ENCODE measurements at places on chromosomes 6 and 20.

DNA sequence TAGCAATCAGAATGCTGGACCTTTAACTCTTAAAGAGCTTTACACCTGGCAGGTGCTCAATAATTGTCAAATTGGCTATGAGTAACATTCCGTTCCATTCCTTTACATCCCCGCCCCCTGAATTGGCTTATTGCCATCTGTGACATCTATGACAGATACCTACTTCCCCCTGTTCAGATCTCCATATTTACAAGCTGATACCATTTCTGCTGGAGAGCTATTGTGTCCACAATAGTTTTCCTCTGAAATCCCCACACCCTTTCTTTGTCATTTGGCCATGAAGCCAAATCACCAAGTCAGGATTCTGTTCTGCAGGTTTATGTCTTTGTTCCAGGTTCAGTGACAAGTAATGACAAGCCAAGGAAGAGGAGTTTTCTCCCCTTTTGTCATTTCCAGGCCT lies 3.2 kb downstream of the CDH26 start:
- DNase-seq, result no peak

DNA sequence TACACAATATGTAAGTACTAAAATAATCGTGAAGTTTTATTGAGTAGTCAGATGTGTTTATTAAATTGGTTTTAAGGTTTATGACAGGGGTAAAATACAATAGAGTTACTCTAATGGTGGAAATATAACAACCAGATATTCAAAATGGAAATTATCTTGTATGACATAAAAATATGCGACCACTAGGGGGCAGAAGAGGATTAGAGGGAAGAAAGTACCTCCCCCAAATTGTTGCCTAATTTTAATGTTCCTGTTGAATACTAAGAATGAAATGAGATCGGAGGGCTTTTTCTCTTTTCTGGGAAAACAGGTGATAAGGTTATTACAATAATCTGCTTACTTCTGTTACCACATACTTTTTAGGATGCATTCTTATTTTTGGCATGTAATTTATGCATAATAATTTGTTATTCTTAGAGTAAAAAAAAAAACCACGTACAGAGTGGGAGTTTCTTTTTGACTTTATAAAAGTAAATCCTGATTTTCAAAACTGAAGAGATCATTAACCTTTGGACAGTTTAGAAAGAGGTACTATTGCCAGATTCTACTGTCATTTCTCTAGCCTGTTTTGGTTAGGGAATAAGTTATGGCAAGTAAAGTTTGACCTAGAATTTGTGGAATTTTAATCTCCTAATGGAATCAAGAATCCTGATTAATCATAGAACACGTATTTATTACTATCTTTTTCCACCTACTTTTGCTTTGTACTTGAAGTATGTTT lies 159.2 kb downstream of the CD109 start:
- peak; percentile 67 for DNase-seq

DNA sequence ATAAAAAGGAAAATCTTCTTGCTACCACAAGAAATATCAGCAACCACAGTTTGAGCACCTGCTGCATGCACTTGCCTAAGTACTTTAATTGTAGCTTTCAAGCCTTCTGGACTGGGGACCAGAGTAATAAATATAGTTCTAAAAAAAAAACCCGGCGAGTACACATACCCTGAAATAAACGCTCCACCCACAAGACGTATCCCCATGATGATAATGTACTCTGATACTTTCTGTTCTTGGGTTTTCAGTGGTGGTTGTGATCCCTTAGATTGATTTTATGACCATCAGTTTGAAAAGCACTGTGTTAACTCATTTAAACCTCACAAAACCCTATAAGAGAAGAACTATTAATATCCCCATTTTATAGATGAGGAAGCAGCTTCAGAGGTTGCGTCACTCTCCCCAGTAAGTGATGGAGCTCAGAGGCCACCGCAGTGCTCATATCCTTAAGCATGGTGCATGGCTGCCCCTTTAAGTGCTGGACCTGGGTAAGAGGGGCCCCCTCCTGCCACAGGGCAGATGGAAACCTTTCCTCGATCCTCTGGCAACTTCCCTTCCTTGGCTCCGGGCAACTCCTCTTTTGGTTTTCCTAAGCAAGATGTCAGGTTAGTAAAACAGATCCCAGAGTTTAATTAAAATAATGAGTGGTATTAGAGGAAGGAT lies 67.3 kb downstream of the KCNB1 start:
- DNase-seq, result no peak

DNA sequence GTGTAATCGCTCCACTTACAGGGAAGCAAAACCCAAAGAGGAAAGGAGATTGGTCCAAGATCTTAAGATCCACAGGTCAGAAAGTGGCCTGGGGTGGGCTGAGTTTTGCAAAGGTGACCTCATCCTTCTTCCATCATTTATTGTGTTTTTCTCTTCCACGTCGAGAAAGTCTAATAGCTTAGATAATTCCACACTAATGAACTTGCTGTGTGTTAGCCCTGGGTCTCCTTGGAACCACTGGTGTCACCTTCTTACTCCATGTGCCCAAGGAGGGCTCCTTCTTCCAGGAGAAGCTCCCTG lies 1.7 kb downstream of the SLC13A3 start:
- DNase-seq, result no peak

GRCh38 chr6:159108426-159108985 lies 60.7 kb upstream of the FNDC1 start:
- DNase-seq, result no peak
